ENCODE measurements at places on chromosomes 2 and 18.

DNA sequence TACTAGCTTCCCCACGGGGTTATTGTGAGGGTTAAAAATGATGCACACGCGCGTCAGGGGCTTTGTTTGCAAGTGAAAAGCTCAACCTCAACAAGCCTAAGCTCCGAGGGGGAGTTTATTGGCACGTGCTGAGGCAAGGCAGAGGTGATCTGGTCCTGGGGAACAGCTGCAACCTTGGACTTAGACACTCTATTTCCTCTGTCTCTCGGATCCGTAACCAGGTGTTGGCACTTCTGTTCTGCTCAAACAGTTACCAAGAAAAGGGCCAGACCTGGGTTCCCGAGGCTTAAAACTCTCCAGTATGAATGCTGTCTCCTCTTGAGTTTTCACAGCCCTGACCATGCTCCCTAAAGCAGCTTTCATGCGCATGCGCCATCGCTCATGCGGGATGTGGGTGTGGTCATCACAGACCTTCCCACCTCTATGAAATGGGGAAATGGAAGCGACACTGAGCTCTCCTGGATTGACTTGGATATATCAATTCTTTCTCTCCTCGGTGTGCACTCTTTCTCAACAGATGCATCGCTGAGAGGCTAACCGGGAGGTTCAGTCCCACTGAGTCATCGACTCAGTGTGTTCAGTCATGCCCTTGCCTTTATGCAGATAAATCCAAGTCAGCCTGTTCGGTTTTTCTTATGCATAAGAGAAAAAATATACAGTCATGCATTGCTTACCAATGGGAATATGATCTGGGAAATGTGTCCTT, 19.9 kb upstream of the RAB31 start:
- DNase-seq, result no peak

GRCh38 chr2:101306410-101306809, 2.1 kb downstream of the RNF149 start:
- DNase-seq, result no peak

GRCh38 chr2:56709181-56709580, 525.4 kb downstream of the CCDC85A start:
- DNase-seq, result no peak

GRCh38 chr18:48781163-48781987, 169.4 kb downstream of the SMAD7 start:
- peak; percentile 52 for DNase-seq

DNA sequence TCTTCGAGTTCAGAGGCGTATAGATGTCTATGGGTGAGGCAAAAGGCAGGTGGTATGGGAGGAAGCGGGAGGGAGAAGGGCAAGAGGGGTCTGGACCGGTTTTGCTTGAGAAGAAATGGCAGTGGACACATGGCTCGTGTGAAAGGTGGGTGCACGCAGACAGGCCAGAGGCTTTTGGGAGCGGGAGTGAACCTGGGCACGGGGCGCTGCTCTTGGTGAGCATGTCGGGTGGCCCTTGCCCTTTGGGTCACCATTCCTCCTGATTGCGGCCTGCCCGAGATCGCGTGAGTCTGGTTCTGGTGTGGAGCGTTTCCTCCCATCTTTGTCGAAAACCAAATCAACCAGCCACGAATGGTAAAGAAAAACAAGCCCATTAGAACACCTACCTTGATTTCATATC, 12.6 kb downstream of the LDLRAD4 start:
- no peak for DNase-seq

- no peak for DNase-seq
These were observed 207.5 kb downstream of the NR4A2 start for GRCh38 chr2:156125018-156125417.

- DNase-seq, result peak; percentile 87
These were observed 27.2 kb downstream of the EIF2AK3 start for GRCh38 chr2:88600038-88600465.

- DNase-seq, result no peak
These were observed 64.4 kb downstream of the ACOXL start for GRCh38 chr2:110796716-110797301.

GRCh38 chr18:8938817-8939216, 163.7 kb upstream of the NDUFV2 start:
- DNase-seq, result no peak
